ENCODE measurements at places on chromosomes 4 and X.

- ATAC-seq = peak; percentile 77
Observed at GRCh38 chr4:186104114-186104889, at the start of gene FAM149A. FAM149A (plus strand) TSS chr4:186104704.

DNA sequence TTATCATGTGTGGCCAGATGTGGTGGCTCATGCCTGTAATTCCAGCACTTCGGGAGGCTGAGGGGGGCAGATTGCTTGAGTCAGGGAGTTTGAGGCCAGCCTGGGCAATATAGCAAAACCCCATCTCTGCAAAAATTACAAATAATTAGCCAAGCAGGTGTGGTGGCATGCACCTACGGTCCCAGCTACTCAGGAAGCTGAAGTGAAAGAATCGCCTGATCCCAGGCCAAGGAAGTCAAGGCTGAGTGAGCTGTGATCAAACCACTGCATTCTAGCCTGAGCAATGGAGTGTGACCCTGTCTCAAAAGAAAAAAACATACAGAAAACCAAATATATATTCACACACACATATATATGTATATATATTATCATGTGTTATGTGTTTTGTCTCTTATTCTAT lies 15.0 kb downstream of the APELA start:
- ATAC-seq = no peak

- ATAC-seq = no peak
Observed at GRCh38 chr4:105998171-105999063, 103.1 kb downstream of the NPNT start.

- peak; percentile 79 for ATAC-seq
Observed at GRCh38 chr4:53541577-53542206, 49.6 kb downstream of the LNX1 start.

GRCh38 chrX:49988143-49988542 lies 65.7 kb downstream of the CLCN5 start:
- ATAC-seq = no peak

- no peak for ATAC-seq
Observed at GRCh38 chr4:91826186-91826585, 477.6 kb upstream of the GRID2 start.

GRCh38 chrX:154012336-154012991 lies 7.2 kb downstream of the IRAK1 start:
- no peak for ATAC-seq

- ATAC-seq = no peak
Observed at GRCh38 chr4:4800646-4801408, 58.6 kb upstream of the MSX1 start.

GRCh38 chrX:109753256-109753655 lies 20.2 kb upstream of the ACSL4 start:
- no peak for ATAC-seq

- no peak for ATAC-seq
Observed at GRCh38 chr4:165016971-165017370, 14.8 kb upstream of the TRIM60 start.

- ATAC-seq = peak; percentile 38
Observed at GRCh38 chr4:24686866-24687692, 102.7 kb upstream of the DHX15 start.

DNA sequence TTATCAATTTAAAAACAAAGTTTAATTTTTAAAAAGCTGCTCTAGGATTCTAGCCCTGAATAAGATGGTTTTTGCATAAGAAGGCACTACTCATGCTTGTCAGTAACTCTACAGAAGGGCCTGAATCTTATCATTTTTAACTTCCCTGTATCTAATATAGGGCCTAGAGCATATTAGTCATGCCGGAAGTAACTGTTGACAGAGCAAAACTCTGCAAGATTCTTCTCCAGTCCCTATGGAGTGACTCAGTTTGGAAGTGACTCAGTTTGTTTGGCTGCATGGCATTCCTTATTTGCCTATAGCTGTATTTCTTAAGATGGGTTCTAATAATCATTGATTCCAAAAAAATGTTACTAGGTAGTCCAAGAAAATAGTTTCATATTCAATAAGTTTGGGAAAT lies 431.8 kb upstream of the HTR2C start:
- ATAC-seq = no peak

DNA sequence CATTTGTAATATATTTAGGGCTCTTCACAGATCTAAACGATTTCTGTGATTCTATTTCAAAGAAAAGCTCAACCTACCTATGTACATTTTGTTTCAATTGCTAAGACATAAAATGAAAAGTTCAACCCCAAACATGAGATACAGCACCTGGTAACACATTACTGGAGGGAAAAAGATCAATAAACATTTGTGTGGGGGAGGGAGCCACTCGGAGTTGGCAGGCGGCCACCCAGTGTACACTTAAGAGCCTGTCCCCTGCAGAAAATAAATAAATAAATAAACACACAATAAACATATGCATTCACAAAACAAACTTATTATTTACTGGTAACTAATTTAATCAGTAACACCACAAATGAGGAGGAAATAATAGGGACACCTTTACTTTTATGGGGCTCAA lies 19.3 kb downstream of the PRSS48 start:
- no peak for ATAC-seq

DNA sequence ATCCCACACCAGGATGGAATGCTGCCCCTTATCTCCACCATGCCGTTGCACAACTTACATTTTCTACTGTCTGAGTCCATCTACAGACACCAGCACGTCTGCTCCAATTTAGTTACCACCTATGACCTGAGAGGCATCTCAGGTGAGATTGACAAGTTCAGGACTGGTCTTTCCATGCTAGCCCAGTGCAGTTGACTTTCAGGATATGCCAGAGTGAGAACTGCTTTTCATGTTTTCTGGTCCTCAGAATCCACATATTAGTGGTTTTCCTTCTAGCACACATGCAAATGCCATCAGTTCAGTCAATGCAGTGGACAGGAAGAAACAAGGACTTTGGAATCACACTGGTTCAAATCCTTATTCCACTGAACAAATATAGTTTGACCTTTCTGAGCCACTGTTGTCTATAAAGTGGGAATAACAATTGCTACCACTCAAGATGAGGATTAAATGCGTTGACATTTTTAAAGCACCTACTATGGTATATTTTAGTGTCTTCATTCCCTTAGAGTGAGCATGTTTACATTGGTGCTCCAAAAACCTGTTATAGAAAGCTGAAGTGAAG lies 38.1 kb upstream of the ANXA3 start:
- ATAC-seq = no peak

DNA sequence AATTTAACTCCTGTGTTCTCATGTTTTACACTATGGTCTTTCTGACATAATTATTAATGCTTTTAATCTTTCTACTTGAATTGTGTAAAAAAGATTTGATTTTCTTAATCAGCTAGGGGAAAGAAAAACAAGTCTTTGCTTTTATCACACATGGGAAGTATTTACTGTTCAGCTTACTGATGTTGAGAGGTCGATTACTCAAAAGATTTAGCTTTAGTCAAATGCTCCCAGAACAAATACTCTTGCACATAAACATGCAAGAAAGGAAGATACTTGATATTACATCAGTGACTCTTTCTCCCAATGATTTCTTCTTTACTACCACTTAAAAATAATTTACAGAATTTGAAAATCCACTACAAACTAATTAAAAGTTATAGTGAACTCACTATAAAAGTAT lies 198.3 kb upstream of the FAT4 start:
- ATAC-seq = no peak

DNA sequence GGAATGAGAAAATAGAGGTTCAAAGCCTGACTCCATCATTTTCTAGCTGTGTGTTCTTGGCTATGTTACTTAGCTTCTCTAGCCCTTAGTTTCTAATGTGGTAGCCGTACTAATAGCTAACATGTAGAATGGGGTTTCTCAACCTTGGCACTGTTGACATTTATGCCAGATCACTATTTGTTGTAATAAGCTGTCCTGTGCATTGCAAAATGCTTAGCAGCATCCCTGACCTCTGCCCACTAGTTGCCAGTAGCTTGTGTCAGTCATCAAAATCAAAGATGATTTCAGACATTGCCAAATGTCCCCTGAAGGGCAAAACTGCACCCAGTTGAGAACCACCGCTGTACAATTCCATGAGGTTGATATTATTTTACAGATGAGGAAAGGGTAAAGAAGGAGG lies 18.3 kb upstream of the ADAMTS3 start:
- ATAC-seq = no peak

DNA sequence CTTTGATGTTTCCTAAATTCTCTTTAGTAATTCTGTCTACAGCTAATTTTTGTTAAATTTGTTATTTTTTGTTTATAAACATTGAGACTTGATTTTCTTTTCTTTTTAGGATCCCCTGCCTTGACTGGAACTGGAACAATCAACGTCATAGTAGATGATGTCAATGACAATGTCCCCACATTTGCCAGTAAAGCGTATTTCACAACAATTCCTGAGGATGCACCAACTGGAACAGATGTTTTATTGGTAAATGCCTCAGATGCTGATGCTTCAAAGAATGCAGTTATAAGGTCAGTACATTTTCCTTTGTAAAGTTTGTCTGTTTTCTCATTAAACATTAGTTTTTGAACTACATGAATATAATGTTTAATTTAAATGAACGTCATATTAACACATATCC lies 119.4 kb downstream of the FAT4 start:
- peak; percentile 78 for ATAC-seq

- peak; percentile 73 for ATAC-seq
Observed at GRCh38 chrX:3518870-3519269, 172.4 kb upstream of the MXRA5 start.

- ATAC-seq = no peak
Observed at GRCh38 chr4:84126061-84126787, 372.9 kb downstream of the NKX6-1 start.

GRCh38 chrX:152899111-152899873 lies 1.4 kb downstream of the ZNF185 start:
- ATAC-seq = no peak

DNA sequence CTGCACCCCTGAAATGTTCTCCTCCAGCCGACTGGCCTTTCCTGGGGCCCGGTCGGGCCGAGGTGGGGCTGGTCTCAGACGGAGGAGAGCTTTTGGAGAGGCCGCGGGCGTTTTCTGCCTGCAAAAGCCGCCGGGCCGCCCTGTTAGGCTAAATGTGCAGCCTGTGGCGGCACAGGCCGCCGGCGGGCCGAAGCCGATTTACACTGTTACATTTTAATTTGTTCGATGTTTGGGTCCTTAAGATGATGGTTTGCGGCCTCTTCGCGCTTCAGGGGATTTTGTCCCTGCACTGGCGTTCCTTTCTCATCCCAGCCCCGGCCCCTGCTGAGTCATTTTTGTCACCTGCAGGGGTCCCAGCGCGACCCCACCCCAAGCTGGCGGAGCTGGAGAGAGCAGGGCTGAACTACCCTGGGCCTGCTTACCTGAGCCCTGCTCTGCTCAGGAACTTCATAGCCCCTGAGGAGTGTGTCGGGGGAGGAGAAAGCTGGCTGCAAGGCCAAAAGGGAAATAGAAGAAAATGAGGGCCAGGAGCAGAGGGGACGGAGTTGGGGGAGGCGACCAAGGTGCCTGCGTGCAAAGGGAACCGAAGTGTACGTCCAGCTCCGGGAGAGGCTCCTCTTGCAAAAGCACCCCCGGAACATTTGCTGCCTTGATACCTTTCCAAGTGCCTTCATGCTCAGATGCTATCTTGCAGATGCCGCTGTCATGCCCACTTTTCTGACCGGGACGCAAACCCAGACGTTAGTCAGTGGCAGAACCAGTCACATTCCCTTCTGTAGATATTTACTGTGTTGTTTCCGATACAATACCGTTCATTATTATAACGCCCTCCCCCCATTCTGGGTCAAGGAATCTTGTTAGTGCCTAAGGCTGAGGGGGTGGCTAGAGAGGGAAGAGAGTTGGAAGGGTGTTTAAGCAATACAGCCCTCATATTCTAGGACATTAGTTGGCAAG lies 977 bp upstream of the RBBP7 start:
- no peak for ATAC-seq

- peak; percentile 39 for ATAC-seq
Observed at GRCh38 chrX:48971249-48972219, at the start of gene KCND1. KCND1 (minus strand) TSS chrX:48971844; CDS start chrX:48970271, 1,573 bp downstream.

- no peak for ATAC-seq
Observed at GRCh38 chrX:120752431-120753082, 122.7 kb upstream of the C1GALT1C1 start.

GRCh38 chrX:23953908-23954269 lies 46.1 kb downstream of the CXorf58 start:
- no peak for ATAC-seq

DNA sequence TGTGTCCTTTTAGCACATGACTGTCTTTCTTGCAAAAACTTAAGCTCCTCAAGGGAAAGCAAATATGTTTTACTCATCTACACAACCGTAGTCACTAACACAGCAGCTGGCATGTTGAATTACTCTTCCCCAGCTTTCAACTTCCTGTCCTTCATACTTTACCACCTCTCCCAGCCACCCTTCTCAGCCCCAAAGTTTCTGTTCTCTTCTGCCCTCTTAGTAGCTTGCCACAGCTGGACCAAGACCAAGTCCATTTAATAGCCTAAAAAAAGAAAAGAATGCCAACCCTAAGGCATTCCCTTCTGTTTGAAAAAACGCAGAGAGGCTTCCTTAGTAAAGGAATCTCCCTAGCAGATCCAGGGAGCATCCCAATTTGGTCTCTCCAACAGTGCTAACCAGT lies 36.8 kb downstream of the SRPX2 start:
- no peak for ATAC-seq

DNA sequence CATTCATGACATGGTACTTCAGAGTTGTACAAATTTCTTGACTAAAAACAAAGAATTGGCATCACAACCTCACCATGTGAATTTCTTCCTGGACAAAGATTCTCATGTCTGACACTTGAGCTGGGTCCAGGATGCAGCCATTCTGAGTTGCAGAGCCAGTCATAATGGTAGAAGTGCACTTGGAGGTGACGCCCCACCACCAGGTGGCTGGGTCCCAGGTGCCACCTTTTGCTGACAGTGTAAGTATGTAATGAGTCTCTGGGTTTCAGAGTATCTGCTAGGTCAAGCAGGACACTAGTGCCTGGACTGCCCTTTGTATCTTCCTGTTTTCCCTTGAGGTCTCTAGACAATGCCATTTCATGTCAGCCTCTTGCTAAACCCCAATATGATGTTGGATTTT lies 36.6 kb upstream of the WDR1 start:
- ATAC-seq = no peak
